ENCODE measurements at places on chromosomes 5 and 9.

GRCh38 chr5:176621661-176622079 lies 8.7 kb downstream of the SNCB start:
- DNase-seq = no peak

- DNase-seq = peak; percentile 16
Observed at GRCh38 chr9:86924206-86924605, 23.1 kb downstream of the GAS1 start.

DNA sequence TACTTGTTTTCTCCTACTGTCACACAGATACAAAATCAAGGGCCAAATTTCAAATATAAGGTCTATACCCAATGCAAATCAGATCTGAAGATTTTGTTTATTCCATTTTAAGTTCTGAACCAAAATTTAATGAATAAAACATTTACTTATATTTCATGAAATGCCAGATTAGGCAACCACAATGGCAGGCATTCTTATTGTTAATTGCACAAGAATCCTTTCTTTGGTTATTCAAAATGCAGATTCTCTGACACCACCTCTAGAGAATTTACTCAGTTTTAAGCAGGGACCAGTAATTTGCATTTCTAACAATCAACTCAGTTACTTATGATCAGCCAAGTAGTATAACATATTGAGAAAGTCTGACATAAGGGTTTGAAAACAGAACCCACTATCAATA lies 972.4 kb upstream of the ACO1 start:
- DNase-seq = no peak

GRCh38 chr9:38035873-38036272 lies 33.2 kb downstream of the SHB start:
- DNase-seq = no peak

DNA sequence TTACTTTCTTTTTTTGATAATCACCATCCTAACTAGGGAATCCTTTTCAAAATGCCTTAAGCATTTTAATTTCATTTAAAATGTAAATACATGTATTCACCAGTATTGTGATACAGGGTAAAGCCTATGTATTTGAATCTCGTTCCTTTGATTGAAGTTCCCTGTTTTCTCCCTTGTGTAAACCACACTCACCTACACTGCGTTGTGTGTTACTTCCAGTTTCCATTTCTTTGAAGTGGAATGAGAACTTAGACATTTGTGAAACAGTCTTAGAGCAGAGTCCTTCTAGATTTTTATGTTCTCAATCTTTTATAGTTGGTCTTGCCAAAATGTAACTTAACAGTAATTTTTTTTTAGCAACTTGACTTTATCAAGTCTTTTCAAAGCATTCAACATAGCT lies 101.4 kb downstream of the ZNF462 start:
- no peak for DNase-seq

DNA sequence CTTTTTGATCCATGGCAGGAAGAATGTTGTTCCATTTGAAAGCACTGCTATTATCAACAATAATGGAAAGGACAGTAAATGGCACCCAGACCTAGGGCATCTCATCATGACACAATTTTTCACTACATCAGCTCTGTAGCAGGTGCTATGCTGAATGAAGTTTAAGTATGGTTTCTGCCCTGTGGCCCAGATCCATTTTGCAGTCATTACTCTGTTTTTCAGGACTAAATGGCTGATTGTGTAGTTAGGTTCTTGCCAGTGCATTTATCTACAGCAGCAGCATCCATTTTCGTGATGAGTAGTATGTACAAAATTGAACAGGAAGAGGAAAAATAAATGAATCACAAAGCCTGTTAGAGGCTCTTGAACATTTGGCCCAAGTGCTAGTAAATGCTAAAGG lies 270.5 kb upstream of the CD180 start:
- DNase-seq = no peak

DNA sequence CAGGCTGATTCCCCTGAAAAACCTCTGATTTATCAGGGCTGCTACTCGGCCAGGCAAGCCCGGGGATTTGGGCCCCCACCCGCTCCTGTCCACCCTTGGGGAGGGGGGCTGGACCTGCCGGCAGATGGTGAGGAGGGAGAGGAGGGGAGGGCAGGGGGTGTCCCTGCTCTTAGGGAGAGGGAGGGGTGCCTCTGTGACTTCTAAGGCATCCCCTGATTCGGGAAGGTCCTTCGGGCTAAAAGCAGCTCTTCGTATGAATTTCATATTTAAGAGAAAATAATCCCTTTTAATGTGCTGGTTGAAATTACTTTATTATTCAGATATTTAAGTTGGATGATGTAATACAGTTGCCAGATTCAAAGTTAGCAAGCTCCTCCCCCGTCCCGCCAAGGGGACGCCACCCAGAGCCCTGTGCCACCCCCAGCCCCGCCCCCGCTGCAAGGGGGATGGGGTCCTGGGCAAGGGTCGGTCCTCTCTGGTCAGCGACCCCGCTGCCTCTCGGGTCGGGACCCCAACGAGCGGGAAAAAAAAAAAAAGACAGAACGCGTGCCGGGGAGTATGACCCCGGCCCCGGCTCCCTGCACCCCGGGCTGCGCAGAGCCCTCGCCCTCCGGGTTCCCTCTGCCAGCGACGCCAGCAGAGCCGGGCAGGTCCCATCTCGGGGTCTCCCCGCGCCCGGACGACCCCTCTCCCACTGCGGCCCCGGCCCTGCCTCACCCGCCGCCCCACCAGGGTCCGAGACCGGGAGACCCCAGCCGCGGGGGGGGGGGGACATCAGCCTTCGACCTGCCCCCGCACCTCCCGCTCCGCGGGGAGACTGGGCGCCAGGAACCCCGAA lies 12.4 kb downstream of the LHX3 start:
- no peak for DNase-seq

- no peak for DNase-seq
Observed at GRCh38 chr9:35659340-35659739, 1.2 kb downstream of the CCDC107 start.

GRCh38 chr5:6059137-6059800 lies 319.1 kb downstream of the MED10 start:
- DNase-seq = no peak

- no peak for DNase-seq
Observed at GRCh38 chr5:164650427-164650826, 1145.0 kb downstream of the MAT2B start.

GRCh38 chr5:177123789-177124485 lies 9.6 kb upstream of the NSD1 start:
- no peak for DNase-seq

GRCh38 chr9:125989090-125989501 lies 241.9 kb downstream of the PBX3 start:
- no peak for DNase-seq

- no peak for DNase-seq
Observed at GRCh38 chr5:66174338-66174737, 30.2 kb downstream of the SREK1 start.

- DNase-seq = no peak
Observed at GRCh38 chr5:115392611-115393010, 96.2 kb upstream of the CCDC112 start.

DNA sequence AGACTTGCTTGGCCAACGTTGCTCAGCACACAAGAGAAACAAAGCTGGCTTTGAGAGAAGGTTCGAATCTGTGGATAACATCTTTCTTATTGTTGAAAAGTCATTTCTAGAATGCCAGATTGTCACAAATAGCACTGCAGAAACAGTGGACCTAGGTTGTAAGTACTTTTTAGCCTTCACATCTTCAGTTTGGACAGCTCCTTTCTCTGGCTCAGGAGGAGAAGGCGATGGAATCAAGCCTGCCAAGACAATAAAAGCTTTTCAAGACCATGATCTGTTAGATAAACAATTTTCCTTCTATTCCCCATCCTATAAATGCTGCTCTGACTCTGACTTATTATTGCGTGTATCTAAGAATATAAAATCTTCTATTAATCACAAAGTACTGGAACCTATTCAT lies 615.2 kb upstream of the SEMA6A start:
- DNase-seq = no peak

DNA sequence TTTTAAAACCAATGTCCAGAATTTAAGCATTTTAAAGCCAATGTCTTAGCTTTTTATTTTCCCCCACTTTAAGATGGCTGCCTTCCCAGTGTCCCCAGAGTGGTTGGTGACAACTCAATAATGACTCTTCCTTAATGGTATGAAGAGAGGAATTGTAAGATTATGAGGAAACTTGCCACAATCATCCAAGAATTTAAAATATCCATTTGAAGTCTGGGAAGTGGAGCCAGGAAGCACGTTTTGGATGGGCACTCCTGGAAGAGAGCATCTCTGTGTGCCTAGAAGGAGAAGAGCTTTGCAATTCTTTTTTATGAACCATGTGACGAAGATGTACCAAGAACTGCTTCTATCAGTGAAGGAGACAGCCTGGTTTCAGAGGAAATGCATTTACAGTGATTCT lies 11.3 kb upstream of the IGFBPL1 start:
- no peak for DNase-seq

DNA sequence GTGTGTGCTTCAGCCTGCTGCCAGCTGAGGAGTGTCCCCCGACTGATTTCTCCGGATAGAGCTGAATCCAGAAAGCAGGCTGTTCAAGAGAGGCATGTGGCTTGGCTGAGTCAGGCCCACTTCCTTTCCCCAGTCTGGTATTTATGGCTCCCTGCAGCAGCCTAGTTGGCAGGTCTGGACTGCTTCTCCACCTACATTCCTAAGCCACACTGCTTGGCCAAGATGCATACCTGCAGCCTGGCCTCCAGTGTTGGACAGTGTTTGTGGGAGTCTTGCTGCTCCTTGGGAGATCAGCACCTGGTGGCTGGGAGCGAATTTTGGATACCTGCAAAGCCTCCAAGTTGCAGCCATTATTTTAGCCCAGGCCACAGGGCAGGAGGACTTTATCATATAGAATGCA lies 670.8 kb downstream of the ACTL7B start:
- DNase-seq = no peak

DNA sequence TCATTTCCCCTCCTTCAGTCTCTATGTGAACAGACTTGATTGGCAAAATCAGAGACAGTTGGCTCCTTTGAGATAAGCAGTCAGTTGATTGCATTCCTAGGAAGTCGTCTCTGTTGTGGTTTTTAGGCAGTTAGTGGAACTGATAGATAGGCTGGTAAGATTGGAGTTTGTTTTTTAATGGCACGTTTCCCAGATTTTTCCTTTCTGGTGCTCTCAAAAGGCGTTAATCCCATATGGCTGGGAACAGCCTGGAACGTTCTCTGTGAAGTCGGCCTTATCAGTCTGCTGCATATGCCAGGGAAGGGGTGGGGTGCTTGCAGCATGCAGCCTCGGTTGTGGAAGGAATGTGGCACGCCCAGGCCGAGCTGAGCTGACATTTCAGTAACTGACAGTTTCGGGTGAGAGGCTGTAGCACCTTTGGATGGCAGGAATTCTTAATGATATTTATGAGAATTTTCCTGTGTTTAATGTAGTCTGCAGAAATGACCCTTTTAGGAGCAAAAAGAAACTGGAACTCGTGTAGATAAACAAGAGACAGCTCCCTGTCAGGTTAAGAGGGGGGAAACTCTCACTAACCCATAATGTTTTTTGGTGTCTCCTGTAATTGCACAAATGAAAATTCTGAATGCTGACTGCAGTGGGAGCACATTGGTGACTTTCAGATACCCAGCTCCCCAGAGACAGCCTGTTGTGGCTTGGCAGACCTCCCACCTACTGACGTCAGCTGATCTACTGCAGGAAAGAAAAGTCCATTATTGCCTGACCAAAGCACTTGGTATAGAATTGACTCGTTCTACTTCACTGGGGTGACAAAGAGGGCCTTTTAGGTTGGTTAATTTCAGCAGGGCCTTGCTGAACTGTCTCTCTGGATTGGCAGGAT lies 6.3 kb downstream of the SPTAN1 start:
- peak; percentile 65 for DNase-seq

DNA sequence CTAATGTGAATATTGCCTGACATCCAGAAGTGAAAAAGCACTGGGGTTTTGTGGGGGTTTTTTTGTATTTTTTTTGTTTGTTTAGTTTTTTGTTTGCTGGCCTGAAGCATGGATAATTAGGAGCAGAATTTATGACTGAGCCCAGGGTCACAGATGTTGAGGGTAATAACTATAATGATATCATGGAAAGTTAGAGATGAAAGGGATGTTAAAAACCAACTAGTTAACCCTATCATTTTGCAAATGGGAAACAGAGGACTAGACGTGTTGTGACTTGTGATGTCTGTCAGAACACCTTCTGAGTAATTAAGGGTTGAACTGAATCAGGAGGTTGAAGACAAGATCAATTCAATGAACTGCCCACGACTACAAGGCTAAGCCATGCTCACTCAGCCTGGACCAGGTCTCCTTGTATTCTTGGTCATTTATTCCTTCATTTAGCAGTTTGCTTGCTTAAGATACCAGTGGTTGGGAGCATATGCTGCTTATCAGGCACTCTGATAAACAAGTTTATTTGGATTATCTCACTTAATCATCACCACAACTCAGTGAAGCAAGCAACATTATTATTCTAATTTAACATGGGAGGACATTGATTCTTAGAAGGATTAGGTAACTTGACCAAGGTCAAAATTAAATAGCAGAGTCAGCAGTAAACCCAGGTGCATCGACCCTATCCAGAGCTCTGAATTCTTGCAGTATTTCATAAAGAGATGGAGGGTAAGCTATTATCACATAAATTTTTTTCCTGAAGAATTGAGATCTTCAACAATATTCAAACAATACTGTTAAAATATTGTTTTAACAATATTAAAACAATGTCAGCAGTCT lies 75.7 kb upstream of the PIK3R1 start:
- no peak for DNase-seq

DNA sequence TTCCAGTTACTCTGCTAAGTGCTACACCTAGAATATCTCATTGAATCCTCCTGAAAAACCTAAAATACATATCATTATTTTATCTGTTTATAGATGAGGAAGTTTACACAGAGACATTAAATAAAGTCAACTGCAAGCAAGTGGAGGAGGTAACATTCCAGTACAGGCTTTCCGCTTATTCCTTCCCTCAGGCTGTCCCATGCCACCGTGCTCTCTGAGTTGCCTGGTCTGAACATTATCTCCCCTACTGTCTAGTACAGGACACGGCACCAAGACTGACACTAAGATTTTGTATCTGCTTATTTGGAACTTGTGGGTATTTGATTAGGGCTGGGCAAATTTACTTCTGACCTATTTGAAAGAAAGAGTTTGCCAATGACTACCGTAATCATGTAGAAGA lies 172.4 kb upstream of the STK32A start:
- no peak for DNase-seq

DNA sequence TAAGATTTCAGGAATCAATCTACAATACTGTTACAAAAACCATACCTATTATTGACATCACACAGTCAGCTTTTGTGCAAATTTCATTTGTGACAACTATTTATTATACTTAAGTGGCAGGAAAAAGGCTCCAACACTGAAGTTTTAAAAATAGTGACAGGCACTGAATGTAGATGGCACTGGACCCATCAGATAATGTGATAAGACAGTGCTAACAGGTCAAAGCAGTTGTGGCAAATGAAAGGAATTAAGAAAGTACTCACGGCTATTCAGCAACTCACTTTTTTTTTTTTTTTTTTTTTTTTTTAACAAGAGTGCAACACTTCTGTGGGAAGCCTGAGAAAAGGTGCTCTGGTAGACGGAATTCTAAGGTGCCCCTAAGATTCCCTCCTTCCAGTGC lies 115.0 kb upstream of the MEF2C start:
- no peak for DNase-seq

DNA sequence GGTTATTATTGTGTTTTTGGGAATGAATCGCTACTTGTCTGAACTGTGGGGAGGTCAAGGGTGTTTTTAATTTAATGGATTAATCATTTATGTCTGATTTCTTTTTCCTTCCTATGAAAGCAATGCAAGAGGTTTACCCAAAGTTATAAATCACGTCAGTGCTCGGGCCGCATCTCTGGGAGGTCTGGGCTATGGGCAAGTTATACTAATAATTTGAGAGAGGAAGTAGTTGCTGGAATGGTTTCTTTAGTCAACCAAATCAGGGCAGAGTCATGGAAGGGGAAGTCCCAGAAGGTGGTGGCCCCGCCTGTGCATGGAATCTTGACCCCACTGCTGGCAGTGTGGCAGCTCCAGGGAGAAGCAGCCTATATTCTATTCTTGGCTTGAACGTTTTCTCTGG lies 180.2 kb downstream of the HSPA4 start:
- DNase-seq = no peak
